Dermis microvascular lymphatic vessel endothelial cell (primary cell): ENCODE measurements at places on chromosomes 2 and 18. TPM values are rescaled to one million over a fixed set of nuclear protein-coding genes. Genes with fewer than 3 reads are reported as not detected.

Gene CCBE1
- total RNA-seq: under 0.01 and 0.13 TPM in 2 replicates

Gene LHCGR
- not detected in 2 replicates for total RNA-seq

Gene C1QL2
- not detected in 2 replicates for total RNA-seq

Gene SLC19A3
- under 0.01 and 0.13 TPM in 2 replicates for total RNA-seq

Gene GYPC
- total RNA-seq: 377 and 661 TPM in 2 replicates

Gene ANO7
- total RNA-seq: 1.0 and 2.7 TPM in 2 replicates

Gene SERPINB11
- not detected in 2 replicates for total RNA-seq

Gene ABCG5
- not detected in 2 replicates for total RNA-seq

Gene RSAD2
- total RNA-seq: 0.25 and 0.39 TPM in 2 replicates

Gene MERTK
- total RNA-seq: 14.0 and 22.5 TPM in 2 replicates

Gene RND3
- 19.9 and 25.5 TPM in 2 replicates for total RNA-seq

Gene PRKCE
- total RNA-seq: 28.4 and 30.7 TPM in 2 replicates

Gene C2orf15
- 0.13 TPM in 2 replicates for total RNA-seq

Gene SLC9A2
- not detected in 2 replicates for total RNA-seq

Gene TXNDC2
- total RNA-seq: under 0.01 TPM in 1 of 2 replicates, not detected in the other

Gene SLC11A1
- under 0.01 and 0.13 TPM in 2 replicates for total RNA-seq

Gene ANKRD30BL
- not detected in 2 replicates for total RNA-seq

Gene MIB1
- 36.5 and 40.1 TPM in 2 replicates for total RNA-seq

Gene MYO3B
- under 0.01 TPM in 1 of 2 replicates, not detected in the other for total RNA-seq

Gene FLACC1
- total RNA-seq: 0.13 and 0.39 TPM in 2 replicates

Gene ADCYAP1
- not detected in 2 replicates for total RNA-seq
